ENCODE measurements at places on chromosomes 11 and 22. TPM values are rescaled to one million over a fixed set of nuclear protein-coding genes. Genes with fewer than 3 reads are reported as not detected.

The OR5P2 gene
- total RNA-seq = not detected

DNA sequence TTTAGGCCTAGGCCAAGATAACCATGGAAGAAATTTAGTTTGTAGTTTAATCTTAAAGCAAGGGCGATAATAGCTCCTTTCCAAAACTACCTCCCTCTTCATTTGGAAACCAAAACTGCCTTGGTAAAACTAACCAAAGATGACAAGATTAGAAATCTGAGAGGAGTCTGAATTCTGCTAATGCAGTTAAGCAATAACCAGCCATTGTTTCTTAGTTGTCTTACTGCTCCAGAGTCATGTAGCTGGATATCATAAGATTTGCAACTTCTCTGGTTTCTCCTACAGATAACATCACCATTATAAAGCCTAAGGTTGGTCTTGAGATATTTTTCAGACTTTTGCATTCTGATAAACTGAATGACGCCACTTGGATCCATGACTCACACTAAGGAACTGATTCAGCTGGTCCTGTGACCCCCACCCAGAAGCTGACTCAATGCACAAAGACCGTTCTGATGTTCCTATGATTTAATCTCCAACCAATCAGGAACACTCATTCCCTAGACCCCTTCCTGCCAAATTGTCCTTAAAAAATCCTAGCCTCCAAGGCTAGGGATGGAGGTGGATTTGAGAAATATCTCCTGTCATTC, 200.8 kb downstream of the LUZP2 start:
- H3K27me3 ChIP-seq = no peaks in the 10 kb centered on the region
- no peak for DNase-seq
- H3K4me3 ChIP-seq = no peak overlapping the region
- H3K27ac ChIP-seq = no peak overlapping the region
- H3K36me3 ChIP-seq = no peaks in the 10 kb centered on the region

The CD6 gene
- 1.9 TPM for total RNA-seq

DNA sequence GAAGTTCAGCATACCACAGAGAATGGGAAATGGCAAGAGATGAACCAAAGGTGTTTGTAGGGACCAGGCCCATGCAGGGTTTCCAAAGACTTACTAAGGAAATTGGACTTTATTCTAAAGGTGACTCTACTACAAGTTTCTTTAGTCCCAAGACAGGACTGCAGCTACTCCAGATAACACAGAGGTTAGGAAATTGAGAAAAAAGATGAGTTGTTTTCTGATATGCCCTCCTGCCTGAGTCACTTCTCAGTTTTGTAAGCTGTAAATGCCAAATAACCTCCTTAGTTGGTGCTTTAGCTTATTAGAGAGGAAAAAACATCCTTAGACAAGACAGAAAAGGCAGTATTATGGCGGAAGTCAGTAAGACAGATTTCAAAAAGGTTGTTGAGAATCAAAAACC, 95.9 kb downstream of the C11orf58 start:
- H3K27me3 ChIP-seq = no peaks in the 10 kb centered on the region
- no peak for DNase-seq
- no peak overlapping the region for H3K27ac ChIP-seq

DNA sequence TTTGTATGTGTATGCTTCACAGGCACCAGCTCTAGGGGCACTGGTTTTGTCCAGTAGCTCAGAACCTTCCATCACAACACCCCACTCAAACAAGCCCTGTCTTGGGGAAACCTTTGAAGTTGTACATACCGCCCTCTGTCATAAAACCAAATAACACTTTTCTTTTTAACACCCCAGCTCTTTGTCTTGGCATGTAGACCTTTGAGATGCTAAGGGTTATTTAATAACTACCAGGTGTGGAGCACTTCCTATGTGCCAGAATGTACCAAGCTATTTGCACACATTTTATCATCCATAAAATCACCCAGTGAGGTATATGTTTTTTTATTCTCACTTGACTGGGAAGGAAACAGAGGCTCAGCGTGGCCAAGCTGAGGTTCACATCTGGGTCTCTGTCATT, 50.6 kb downstream of the CYB5R2 start:
- no peak overlapping the region for H3K4me3 ChIP-seq
- no peaks in the 10 kb centered on the region for H3K27me3 ChIP-seq
- H3K27ac ChIP-seq = no peak overlapping the region
- no peaks in the 10 kb centered on the region for H3K4me1 ChIP-seq

- H3K4me3 ChIP-seq = no peak overlapping the region
- DNase-seq = no peak
- no peaks in the 10 kb centered on the region for H3K27me3 ChIP-seq
These were observed 655.7 kb downstream of the METTL15 start for GRCh38 chr11:28763876-28764275.

The CLDN5 gene
- 10.8 TPM for total RNA-seq

The PITPNB gene
- total RNA-seq = 26.0 TPM

The OR8D4 gene
- not detected for total RNA-seq

DNA sequence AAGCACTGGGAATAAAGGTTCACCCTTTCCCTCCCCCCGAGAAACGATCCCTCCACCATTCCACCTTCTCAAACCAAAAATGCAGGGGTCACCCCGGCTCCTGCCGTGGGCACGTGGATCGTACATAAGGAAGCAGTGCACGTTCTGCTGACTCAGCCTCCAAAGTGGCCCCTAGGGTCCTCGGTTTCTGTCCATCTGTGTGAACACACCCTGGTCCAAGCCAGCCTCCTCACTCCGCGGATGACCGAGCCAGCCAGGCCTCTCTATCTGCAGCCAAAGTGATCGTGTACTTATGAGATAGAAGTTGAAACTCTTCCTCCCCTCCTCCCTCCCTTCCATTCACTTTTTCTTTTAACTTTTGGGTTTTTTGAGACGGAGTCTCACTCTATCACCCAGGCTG, 16.2 kb downstream of the C11orf24 start:
- no peak for DNase-seq
- no peak overlapping the region for H3K27ac ChIP-seq

GRCh38 chr11:27011560-27012233, 17.8 kb downstream of the FIBIN start:
- no peaks in the 10 kb centered on the region for H3K4me1 ChIP-seq
- no peaks in the 10 kb centered on the region for H3K36me3 ChIP-seq
- no peak overlapping the region for H3K27ac ChIP-seq
- no peak overlapping the region for H3K4me3 ChIP-seq
- DNase-seq = no peak

DNA sequence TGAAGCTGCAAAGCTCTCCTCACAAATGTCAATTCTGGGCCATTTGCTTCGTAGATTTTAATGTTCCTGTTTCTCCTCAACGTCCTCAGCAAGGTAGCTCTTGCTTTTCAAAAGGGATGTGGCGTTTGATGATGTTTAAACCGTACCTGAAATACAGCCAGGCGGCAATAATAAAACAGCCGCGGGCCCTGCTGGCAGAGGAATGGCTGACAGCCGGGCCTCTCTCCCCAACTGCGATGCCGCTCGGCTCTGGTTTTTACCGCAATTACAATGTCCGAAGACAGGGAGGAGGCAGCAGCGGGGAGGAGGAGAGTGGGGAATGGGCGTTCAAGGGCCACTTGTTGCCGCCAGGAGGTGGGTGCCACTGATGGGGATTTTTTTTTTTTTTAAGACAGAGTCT, 27.5 kb downstream of the MACROD1 start:
- no peak overlapping the region for H3K27ac ChIP-seq
- DNase-seq = no peak
- no peaks in the 10 kb centered on the region for H3K36me3 ChIP-seq
- H3K4me3 ChIP-seq = no peak overlapping the region
- H3K4me1 ChIP-seq = no peaks in the 10 kb centered on the region
- no peaks in the 10 kb centered on the region for H3K27me3 ChIP-seq

The CRYBA4 gene
- not detected for total RNA-seq

DNA sequence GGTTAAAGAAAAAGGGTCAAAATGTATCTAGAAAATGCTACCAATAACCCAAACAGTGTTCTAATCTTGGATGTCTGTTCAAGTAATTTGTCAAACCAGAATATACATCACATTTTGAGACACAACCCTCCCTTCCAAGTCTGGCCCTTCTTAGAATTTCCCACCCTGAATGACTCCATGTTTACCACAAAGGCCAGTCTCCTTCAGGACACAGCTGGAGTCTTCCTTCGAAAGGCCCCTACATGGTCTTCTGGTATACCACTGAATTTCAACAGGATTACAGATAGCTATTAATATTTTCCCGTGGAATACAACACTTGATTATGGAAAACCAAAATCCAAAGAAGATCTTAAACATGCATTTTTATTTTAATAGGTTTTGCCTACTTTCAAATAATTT, 10.2 kb downstream of the CCDC34 start:
- no peaks in the 10 kb centered on the region for H3K36me3 ChIP-seq
- DNase-seq = no peak
- no peak overlapping the region for H3K27ac ChIP-seq
- H3K4me1 ChIP-seq = no peaks in the 10 kb centered on the region
- no peaks in the 10 kb centered on the region for H3K27me3 ChIP-seq

The LMNTD2 gene
- 6.5 TPM for total RNA-seq

All from adrenal gland (tissue), 19 donors.